HS-5 (cell line): ENCODE measurements at places on chromosomes 13 and 19.

DNA sequence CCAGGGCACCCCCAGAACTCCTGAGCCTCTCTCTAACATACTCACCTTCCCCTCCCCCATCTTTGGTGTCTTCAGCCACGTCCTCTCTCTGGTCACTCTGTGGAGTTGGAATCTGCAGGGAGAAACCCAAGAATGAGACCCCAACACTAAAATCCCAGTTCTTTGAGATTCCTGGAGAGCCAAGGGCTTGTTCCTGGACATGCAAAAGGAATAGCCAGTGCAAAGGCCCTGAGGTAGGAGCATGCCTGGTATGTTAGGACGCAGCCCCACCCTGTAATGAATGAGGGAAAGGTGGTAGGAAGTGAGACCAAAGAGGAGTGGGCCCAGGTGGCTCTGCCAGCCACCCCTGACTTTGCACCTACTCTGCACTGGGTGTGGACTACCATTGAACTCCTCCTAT is 2.4 kb upstream of the LPAR2 start:
- DNase-seq = no peak

DNA sequence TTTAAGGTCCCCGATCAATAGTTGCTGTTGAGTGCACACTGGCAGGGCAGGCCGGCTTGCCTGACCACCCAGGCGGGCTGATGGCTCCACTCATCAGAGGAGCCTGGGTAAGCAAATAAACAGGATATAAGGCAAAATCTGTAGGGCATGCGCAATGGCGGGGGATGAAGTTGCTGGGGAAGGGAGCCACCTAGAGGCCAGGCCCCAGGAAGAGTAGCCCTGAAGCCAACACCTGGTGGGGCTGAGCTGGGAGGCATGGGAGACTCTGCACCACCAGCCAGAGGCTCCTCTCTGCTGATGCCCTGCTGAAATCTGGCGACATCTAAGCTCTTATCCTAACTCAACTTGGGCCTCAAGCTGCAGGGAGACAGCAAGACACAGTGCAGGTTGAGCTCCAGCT is 324.3 kb downstream of the ZNF536 start:
- no peak for DNase-seq

GRCh38 chr19:15294561-15294990 is 37.8 kb downstream of the BRD4 start:
- DNase-seq = no peak

DNA sequence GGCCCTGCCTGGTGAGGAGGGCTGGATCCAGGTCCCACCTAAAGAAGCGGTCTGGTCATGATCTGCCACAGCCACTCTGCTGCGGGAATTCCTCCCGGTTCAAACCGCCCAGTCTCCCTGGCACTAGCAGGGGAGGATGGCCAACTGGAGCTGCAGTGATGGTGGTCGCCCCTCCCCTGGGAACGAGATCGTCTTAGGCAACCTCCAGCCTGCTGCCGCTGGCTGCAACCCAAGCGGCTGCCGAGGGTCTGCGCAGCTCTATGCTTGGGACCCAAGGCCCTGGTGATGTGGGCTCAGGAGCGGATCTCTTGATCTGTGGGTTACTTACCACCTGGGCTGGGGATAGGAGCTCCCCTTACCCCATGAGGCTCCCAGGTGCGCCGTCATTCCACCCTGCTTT is 69.1 kb downstream of the TNFSF11 start:
- no peak for DNase-seq

GRCh38 chr19:39410017-39410830 is 2.2 kb upstream of the PLEKHG2 start:
- DNase-seq = no peak

DNA sequence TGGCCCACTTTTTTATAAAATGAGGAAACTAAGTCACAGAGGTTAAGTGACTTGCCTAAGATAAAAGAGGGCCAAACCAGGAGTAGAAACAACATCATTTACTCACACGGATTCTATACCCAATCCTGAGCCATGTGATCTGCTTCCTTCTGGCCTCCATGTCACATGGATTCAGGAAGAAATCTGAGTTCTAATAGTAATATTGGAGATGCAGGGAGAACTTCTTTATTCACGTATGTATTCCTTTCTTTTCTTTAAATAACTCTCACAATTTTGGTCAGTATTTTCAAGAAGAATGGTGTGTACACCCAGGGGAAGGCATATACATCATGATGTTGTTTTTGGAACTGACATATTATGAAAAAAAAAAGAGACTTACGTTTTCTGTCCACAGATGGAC is 1.8 kb downstream of the POSTN start:
- no peak for DNase-seq

DNA sequence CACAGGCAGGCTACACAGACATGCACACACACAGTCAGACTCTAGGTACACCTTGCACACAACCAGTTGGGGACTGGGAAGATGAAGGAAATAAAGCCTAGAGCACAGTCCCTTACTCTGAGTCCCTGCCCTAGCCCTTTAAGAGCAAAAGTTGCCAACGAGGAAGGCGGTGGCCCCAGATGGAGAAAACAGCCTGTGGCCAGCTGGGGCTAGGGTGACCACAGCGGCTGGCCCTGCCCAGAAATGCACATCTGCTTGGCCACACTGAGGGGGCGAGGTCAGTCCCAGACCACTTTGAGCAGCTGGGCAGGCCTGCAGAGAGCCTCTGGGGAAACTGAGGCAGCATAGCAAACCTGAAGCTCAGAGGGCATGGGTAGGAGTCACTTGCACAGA is 52.3 kb downstream of the PTPRS start:
- DNase-seq = no peak

DNA sequence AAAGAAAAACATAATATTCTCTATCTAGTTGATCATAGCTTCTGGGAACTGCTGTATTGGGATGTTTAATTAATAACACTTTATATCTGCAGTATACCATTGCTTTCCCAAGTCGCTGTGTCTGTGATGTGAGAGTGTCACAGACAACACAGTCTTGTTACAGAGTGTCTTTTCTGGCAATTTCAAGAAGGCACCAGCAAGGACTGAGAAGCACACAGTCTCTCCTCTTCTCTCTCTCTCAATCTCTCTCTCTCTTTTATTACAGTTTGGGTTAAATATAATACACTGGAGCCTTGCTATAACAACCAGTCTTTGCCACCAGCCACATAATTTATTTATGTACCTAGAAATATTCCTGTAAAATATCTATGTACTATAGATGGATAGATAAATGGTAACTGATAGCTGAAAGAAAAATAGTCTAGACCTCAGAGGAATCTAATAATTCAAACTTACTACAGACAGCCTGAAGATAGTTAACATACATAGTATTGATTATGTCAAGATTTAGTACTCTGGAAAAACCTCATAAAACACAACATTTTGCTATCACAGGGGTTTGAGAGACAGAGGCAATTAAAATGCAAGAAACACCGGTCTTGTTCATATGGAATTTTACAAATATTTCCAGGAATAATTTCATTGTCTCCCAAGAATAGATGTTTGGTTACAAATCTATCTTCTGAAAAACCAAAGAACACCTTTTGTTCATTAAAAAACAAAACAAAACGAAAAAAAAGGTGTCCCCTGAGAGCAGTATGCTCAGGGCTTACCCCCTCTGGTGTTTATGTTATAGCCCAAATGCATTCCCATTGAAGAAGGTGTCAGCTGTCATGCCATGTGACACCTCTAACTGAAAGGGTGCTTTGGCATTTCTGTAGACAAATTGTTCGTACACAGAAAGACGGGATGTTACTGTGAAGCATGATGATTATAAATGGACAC is 507.8 kb downstream of the TBC1D4 start:
- DNase-seq = no peak

DNA sequence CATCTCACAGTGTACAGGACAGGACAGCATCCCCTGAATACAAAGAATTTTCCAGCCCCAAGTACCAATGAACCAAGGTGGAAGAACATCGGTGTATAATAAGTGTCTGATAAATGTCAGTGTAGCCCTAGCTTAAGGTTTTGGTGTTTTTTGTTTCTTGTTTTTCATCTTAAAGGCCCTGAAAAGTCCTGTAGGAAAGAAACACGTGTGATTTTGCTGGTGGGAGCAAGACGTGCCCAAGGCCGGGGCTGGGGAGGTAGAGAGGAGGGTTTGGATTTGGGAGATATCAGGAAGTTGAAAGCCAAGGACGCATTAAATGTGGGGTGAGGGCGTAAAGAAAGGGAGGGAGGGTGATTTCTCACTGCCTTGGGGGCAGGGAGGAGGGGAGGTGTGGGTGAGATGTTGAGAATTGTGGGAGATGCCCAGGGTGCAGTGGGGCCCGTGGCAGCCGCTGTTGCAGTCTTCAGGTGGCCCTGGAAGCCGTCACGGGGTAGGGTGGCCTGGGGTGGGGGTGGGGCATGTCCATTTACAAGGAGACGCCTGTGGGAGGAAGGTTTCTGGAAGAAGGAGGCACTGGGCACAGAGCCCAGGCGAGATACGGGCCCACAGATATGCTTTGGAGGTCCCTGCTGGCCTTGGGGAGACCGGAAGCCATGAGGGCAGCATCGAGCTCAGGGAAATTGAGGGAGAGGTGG is 6.7 kb downstream of the CAMSAP3 start:
- no peak for DNase-seq

DNA sequence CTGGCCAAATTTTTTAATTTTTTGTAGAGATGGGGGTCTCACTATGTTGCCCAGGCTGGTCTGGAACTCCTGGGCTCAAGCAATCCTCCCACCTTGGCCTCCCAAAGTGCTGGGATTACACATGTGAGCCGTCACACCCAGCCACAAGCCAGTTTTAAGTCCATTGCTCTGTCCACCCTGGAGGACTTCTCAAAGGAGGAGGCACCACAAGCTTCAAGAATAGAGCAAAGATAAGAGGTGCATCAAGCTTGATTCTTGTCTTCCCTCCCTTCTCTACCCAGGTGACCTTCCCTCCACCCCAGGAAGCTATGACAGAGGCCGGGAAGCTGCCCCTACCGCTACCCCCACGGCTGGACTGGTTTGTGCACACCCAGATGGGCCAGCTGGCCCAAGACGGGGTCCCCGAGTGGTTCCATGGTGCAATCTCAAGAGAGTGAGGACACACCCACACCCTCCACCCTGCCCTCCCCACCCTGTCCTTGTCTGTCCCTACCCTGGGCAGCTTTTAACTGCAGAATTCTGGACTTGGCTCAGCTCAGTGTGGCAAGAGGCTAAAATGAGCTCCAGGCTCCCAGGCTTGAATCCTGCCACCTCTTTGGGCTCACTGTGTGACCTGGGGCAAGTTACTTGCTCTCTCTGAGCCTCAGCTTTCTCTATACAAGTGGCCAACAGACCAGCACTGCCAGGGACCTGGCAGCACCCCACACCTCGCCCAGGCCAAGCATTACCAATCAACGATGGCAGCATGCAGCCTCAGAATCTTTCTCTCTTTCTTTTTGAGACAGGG is 5.2 kb downstream of the HSH2D start:
- DNase-seq = no peak

GRCh38 chr19:46369817-46370216 is 22.9 kb downstream of the PPP5C start:
- DNase-seq = no peak

DNA sequence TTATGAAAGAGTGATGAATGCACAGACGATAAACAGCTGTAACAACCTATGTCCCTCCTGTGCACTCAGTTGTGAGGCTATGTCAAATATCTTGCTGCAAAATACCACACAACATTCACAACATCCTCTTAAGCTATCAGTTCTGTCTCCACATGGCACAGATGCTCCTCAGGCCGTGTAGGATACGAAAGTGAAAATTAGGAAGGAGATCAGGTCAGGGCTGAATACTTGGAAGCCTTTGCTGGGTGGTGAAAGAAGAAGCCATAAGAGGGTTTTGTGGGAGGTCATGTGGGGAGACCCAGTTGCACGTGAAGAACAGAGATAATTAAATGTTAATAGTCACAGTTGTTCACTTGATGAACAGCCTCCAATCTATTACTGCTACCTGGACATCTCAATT is 58.9 kb downstream of the RXFP2 start:
- no peak for DNase-seq

DNA sequence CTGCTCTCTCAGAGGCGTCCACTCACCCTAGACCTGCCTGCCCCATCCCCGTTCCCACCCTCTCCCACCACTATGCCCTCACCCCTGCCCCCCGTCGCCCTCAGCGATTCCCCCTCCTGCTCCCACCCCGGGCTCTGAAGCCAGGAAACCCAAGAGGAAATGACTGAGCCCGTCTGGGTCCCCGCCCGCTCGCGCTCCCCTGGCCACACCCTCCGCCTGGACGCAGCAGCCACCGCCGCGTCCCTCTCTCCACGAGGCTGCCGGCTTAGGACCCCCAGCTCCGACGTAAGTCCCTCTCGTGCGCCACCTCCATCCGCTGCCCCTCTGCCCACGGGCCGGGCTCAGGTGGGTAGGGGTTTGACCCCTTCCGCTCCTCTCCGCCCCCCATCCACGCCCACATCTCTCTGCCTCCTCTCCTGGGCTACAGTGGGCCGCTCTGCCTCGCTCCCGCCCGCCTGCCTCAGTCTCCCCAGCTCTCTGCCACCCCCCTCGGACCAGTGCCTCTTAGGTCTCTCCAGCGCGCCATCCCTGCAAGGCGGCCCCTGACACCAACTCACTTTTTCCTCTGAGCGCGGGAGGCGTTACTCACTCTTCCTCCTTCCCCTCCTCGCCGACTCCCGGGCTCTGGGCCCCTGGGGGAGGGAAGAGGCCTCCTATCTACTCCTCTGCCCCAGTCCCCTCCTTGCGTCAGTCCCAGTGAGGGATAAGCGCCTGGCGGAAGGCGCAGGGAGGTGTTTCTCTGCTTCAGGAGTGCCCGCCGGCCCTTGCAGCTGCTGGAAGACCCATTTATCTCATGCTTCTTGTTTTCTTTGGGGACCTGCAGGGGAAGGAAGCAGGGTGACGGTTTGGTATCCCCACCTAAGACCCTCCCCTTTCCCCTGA is at the start of gene FXYD5:
Gene FXYD5 (plus strand): TSS at position 211 of the 882 bp plus-strand sequence. CDS start 816 bp downstream, outside the sequence.
- DNase-seq = peak; percentile 46

GRCh38 chr19:36488846-36489117 is 579 bp downstream of the ZNF566 start:
- DNase-seq = no peak

DNA sequence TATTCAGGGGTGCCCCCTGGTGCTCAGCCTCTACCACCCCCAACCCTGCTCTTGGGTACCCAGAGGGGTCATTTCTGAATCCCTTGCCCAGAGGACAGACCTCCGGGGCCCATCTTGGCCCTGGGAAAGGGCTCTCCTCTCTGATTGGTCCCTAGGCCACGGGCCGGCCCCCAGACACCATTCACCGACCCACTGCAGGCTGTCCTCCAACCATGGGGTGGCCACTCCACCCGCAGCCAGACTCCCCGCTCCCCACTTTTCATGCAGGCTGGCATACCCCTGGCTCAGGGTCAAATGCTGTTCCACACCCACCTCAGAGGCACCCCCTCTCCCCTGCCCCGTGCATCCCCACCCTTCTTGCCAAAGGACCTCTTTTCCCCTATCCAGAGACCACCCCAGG is 14.8 kb downstream of the SMIM24 start:
- no peak for DNase-seq
